Head of caudate nucleus (tissue), 42 donors: ENCODE measurements at places on chromosomes 7 and 10.

GRCh38 chr10:76245951-76246495, 814.6 kb downstream of the LRMDA start:
- no peak for DNase-seq

- DNase-seq: no peak
Measured at GRCh38 chr7:144452064-144452463, 48.6 kb upstream of the NOBOX start.

- no peak for DNase-seq
Measured at GRCh38 chr10:110357871-110358270, 53.2 kb upstream of the SMNDC1 start.

DNA sequence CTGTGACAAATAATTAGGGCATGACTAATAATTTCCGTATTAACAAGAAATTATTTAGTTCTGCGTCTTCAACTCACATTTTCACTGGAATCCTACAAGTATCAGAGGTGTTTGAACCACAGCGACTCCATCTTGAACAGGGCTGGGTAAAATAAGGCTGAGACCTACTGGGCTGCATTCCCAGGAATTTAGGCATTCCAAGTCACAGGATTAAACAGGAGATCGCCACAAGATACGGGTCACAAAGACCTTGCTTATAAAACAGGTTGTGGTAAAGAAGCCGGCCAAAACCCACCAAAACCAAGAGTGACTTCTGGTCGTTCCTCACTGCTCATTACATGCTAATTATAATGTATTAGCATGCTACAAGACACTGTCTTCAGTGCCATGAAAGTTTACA, 14.9 kb upstream of the LANCL2 start:
- DNase-seq: no peak

GRCh38 chr7:158270856-158271413, 316.7 kb downstream of the PTPRN2 start:
- DNase-seq: no peak

DNA sequence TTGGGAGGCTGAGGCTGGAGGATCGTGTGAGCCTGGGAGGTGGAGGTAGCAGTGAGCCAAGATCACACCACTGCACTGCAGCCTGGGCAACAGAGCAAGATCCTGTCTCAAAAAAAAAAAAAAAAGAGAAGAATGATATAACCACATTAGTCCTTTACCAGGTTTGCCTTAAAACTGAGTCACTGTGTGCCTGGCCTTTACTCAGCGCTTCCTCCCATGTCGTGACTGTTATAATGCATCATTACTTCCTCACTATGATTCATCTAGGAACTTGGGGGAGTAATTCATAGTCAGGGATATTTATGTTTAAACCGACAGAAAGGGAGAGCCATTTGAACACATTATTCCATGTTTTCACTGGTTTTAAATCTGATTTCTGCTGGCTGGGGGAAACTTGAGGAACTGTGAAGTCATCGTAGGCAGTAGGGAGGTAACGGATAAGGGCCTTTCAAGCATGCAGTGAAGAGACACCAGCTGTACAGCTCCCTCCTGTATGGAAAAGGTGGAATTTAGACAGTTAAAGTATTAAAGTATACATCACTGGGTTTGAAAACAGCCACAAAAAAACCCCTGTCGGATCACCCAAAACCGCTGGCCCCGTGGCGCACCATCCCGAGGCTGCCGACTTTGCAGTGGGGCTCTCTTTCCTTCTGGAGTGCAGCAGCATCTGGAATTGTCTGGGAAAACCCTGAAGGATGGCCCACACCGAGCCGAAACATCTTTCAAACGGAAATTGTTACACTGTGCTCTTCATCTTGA, 119.8 kb downstream of the NKX6-2 start:
- no peak for DNase-seq

DNA sequence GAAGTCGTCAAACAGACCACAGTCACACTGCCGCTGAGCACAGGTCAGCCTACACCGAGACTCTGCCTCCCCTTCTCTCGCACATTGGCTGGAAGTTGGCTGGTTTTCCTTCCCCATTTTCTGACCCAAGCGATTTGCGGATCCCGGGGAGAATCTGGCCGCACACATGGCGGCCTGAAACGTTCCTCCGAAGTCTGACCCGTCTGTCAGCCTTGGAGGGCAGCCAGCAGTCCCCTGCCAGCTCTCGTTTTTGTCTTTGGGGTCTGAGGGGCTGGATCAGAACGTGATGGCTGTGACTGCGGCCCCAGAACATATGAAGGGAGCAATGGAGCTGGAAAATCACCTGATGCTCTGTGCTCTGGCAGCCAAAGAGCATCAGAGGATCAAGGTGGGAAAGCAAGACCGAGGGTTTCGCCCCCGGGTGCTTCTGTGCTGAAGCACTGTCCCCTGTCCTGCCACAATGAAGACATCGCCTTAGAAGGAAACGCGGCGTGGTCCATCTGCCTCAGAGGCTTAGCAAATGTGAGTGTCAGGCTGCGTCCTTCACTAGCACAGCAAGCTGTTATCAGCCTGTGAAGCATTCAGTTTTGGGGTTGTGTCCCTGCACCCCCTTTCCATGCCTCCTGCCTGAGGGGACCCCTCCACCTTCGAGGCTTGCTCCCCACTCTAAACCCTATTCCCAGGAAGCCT, 119.3 kb upstream of the SHH start:
- no peak for DNase-seq

DNA sequence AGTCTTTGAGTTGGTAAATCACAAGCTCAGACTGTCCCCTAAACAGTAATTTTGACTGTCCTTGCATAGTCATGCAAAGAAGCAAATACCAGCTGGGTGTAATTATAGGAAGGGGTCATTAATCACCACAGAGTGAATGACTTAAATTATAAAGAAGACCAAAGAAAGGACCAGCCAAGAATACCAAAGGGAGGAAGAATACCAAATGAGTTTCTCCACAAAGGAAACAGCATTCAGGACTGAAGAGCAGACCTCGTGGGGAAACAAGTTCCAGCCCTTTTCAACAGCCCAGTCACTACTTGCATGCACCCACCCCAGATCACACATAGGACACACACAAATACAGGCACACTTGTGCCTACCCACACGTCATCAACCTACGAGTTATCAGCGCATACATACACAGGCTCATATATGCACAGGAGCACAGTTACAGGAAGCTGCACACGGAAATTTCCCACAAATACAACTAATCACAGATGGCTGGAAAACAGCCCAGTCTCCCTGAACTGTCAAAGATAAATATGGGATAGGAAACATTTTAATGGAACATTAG, 77.6 kb downstream of the DENND2A start:
- DNase-seq: no peak

DNA sequence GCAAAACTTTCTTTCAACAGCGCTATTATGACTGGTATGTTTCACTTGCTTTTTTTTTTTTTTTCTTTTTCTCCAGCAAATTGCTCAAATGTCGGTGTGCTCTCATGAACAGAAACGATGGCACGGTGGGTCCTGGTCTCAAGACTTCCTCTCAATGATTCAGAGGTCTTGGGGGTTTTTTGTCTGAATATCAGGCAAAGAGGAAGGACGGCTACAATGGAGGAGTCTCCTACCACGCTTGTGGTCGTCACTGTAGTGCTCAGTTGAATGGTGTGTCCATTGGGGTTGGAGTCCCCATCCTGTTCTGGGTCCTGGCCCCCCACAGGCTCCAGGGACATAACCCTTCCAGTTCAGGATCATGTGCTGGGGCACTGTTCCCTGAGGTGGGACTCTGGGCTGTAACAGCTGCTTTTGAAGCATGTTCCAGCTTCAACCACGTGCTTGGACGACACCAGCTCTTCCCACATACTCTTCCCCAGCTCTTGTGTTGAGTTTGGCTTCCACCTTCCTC, 266.7 kb upstream of the KLF6 start:
- DNase-seq: no peak

- DNase-seq: no peak
Measured at GRCh38 chr7:155643804-155644177, 670 bp upstream of the RBM33 start.

GRCh38 chr7:21757537-21758282, 188.0 kb downstream of the CDCA7L start:
- DNase-seq: no peak

DNA sequence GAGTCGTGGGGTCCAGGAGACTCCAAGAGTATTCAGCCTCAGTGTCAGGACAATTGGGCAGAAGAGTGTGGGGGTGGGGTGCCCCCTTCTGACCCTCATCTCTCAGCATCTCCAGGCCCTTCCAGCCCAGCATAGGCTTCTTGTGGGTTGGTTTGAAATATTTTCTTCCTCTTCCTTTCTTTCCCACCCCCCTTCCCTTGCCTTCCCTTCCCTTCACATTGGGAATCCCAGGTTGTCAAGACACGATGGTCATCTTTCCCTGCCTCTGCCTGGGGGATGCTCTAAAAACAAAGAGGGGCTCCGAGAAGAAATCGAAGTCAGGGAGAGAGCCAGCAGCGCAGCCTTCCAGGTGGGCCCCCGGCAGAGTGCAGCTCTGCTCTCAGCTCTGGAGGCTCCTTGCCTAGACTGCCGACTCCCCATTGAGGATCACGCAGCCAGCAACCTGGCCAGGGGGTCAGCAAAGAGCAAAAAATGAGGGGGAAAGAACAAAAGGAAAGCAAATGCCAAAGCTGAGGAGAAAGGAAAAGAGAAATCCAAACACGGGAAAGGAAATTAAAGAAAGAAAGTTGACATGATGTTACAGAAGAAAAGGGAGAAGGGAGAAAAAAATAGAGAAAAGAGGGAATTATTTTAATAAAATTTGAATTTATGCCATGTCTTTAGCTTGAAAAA, 1.5 kb downstream of the PAX2 start:
- no peak for DNase-seq

GRCh38 chr10:123997013-123997412, 96.4 kb downstream of the CHST15 start:
- DNase-seq: no peak

- DNase-seq: no peak
Measured at GRCh38 chr7:5442757-5443305, 19.2 kb upstream of the TNRC18 start.

GRCh38 chr10:82938331-82938730, 1063.3 kb downstream of the NRG3 start:
- no peak for DNase-seq
